ENCODE measurements at places on chromosomes 7 and 10. TPM values are rescaled to one million over a fixed set of nuclear protein-coding genes. Genes with fewer than 3 reads are reported as not detected.

The TMEM213 gene
- 0.03 TPM for total RNA-seq

DNA sequence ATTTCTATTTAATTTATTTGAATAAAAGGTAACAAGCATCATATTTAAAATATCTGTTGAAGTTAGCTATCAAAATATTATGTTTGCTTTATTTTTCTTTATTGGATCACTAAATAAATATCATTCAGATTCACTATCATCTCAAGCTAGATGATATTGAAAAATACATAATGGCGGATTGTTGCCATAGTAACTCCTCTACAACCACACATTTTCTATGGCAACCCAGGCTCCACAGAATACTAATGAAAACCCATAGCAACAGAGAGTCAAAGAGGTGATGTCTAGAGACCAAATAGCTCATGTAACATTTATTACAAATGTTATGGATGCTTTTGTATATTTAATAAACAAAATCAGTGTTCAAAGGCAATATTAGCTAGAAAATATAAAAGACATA lies 148.9 kb upstream of the CDK1 start:
- no peak for DNase-seq
- H3K4me1 ChIP-seq = peaks cover 12% of the 10 kb centered on the region
- H3K4me3 ChIP-seq = no peak overlapping the region
- no peaks in the 10 kb centered on the region for H3K27me3 ChIP-seq

- no peak for DNase-seq
- H3K36me3 ChIP-seq = no peaks in the 10 kb centered on the region
- no peak overlapping the region for H3K4me3 ChIP-seq
Measured at GRCh38 chr7:88090671-88091070, 129.2 kb downstream of the SRI start.

DNA sequence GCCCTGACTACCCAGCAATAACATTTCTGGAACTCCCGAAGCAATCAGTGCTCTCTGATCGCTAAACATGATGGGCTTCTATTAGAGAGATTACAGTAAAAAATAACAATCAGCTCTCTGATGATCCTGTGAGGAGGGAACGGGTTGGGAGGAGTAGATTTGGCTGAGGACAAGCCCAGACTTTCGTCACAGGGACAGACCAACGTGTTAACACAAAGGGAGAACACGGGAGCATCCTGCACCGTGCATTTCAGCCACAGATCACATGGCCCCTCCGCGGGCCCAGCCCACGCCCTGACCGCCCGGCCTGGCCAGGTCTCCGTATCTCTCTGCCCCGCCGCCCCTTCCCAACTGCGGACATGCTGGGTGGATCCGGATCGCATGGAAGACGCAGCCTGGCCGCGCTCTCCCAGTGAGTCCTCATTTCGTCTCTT lies 95.0 kb upstream of the AGBL3 start:
- H3K27ac ChIP-seq = peak overlapping the region; percentile 95
- H3K4me1 ChIP-seq = peaks cover 45% of the 10 kb centered on the region
- H3K36me3 ChIP-seq = no peaks in the 10 kb centered on the region
- H3K4me3 ChIP-seq = peak overlapping the region; percentile 38
- peak; percentile 89 for DNase-seq
- no peaks in the 10 kb centered on the region for H3K27me3 ChIP-seq

- DNase-seq = no peak
- H3K27me3 ChIP-seq = peaks cover 5% of the 10 kb centered on the region
- no peaks in the 10 kb centered on the region for H3K36me3 ChIP-seq
- H3K27ac ChIP-seq = no peak overlapping the region
Measured at GRCh38 chr10:120115959-120116358, 223.4 kb downstream of the SEC23IP start.

- no peaks in the 10 kb centered on the region for H3K27me3 ChIP-seq
- H3K4me3 ChIP-seq = no peak overlapping the region
- peaks cover 44% of the 10 kb centered on the region for H3K4me1 ChIP-seq
- peak overlapping the region; percentile 97 for H3K27ac ChIP-seq
- no peak for DNase-seq
Measured at GRCh38 chr7:151061213-151062110, 2.1 kb downstream of the SLC4A2 start.

The GFRA1 gene
- total RNA-seq = 2.9 TPM

DNA sequence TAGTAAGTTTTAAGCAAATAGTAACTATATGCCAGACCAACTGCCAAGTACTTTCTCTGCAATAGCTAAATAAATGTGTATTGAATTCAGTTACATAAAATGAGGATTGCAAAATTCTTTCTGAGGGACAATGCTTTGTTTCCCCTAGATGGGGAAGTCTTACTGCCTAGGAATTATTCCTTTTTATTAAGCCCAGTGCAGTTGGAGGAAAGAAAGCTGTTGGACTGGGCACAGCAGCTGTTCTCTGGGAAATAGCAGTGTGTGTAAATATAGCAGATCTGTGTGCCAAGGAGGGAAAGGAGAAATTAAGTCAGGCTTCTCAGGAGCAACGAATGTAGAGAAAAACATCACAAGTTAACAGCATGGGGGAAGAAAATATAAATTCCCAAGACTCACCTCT lies 77.1 kb downstream of the SEC23IP start:
- no peaks in the 10 kb centered on the region for H3K36me3 ChIP-seq
- no peaks in the 10 kb centered on the region for H3K27me3 ChIP-seq
- DNase-seq = no peak

- DNase-seq = peak; percentile 11
- no peak overlapping the region for H3K4me3 ChIP-seq
- H3K4me1 ChIP-seq = no peaks in the 10 kb centered on the region
- no peaks in the 10 kb centered on the region for H3K27me3 ChIP-seq
Measured at GRCh38 chr10:60073397-60073780, 167.0 kb upstream of the CCDC6 start.

DNA sequence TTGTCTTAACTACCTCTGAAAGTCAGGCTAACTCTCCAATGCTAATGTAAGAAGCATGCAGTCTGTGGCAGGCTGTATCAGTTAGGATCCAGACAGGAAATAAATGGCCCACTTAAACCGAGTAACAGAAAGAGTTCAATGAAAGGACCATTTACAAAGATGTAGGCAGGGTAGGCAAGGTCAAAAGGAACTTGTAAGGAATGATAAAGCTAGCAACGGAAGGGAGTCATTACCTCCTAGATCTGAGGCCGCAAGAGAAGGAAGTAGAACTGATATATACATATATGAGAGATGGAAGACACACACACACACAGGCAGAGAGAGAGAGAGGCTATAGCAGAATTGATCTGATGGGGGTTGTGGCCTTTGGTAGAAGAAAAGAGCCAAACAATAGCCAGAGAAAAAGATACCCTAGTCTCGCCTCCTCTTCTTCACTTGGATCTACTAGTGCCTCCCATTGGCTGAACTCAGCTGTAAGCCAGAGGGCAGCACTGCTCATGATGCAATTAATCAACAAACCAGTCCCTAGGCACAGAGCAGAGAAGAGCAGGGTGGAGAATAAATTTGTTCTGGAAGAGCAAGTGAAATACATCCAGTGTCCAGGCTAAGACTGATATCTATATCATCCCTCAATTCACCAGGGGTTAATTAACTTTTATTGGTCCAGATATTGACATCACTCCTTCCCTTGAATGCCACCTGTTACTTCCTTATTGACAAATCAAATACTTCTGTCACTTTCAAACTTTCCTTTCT lies 91.2 kb downstream of the LSMEM1 start:
- no peak for DNase-seq
- peaks cover 13% of the 10 kb centered on the region for H3K4me1 ChIP-seq
- H3K4me3 ChIP-seq = no peak overlapping the region
- no peaks in the 10 kb centered on the region for H3K27me3 ChIP-seq
- H3K27ac ChIP-seq = no peak overlapping the region

DNA sequence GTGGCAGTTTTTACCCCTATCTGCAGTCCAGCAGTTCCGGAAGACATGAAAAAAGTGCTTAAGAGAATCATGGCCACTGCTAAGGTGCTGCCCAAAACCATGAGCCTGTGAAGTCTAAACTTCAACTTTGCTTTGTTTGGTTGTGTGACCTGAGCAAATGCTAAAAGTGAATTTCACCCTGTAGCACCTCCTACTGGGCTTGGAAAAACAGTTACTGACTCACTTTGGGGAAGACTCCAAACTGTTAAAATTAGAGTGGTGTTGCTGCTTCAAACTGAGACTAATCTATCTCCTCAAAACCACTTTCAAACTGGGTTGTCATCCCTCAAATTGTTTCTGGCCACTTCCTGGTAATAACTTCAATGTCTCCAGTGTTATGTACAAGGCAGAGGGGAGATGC lies 21.3 kb downstream of the MKX start:
- H3K4me1 ChIP-seq = no peaks in the 10 kb centered on the region
- H3K27me3 ChIP-seq = peaks cover 6% of the 10 kb centered on the region
- no peak overlapping the region for H3K4me3 ChIP-seq
- DNase-seq = no peak
- H3K27ac ChIP-seq = no peak overlapping the region

The NODAL gene
- total RNA-seq = not detected

GRCh38 chr7:47381134-47381495 lies 200.8 kb downstream of the TNS3 start:
- no peaks in the 10 kb centered on the region for H3K36me3 ChIP-seq
- peak overlapping the region; percentile 93 for H3K27ac ChIP-seq
- peaks cover 53% of the 10 kb centered on the region for H3K4me1 ChIP-seq
- no peak overlapping the region for H3K4me3 ChIP-seq
- DNase-seq = no peak

DNA sequence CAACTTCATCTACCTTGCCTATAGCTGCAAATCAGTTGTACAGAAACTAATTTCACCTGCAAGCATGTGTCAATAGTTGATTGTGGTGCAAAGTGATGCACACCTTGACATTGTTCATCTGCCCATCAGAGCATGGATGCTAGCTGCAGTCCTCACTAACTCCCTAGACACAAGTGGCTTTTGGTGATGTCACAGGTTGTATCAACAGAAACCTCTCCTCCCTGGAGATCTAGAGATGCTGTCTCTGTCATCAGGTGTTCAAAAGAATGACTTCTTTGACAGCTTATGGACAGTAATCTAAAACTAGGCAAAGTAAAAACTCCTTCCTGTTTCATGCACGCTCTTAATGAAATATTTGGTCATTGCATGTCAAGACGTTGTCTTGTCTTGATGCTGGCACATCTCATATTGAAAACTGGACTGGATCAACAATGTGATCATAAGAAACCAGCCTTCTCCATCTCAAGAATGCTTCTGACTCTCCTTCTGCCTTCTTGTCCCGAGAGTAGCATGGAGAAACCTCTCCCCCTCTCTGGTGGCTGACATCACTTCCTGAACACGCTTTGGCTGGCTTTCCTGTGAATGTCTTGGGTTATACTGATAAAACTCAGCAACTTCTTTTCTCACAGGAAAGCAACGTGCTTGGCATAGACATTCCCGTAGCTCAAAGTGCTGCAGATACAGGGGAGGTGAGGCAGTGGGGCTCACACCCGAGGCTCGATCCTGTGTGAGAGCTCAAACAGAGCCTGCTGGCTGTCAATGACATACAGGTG lies 176.2 kb upstream of the CDCA7L start:
- no peak for DNase-seq
- no peaks in the 10 kb centered on the region for H3K36me3 ChIP-seq
- no peaks in the 10 kb centered on the region for H3K27me3 ChIP-seq
- no peaks in the 10 kb centered on the region for H3K4me1 ChIP-seq

The SHOC2 gene
- 45.2 TPM for total RNA-seq

- no peaks in the 10 kb centered on the region for H3K36me3 ChIP-seq
- no peak overlapping the region for H3K4me3 ChIP-seq
- DNase-seq = peak; percentile 77
- H3K27ac ChIP-seq = peak overlapping the region; percentile 95
- no peaks in the 10 kb centered on the region for H3K27me3 ChIP-seq
- H3K4me1 ChIP-seq = peaks cover 23% of the 10 kb centered on the region
Measured at GRCh38 chr7:831596-832166, 595 bp upstream of the SUN1 start.

- peaks cover 4% of the 10 kb centered on the region for H3K4me1 ChIP-seq
- H3K27ac ChIP-seq = peak overlapping the region; percentile 24
- DNase-seq = no peak
Measured at GRCh38 chr7:135980665-135981180, 3.6 kb upstream of the MTPN start.

The HYAL4 gene
- 0.07 TPM for total RNA-seq

The ZNF716 gene
- total RNA-seq = not detected

The SUN3 gene
- total RNA-seq = not detected

The PGAM1 gene
- 214 TPM for total RNA-seq

The CALHM3 gene
- total RNA-seq = not detected

DNA sequence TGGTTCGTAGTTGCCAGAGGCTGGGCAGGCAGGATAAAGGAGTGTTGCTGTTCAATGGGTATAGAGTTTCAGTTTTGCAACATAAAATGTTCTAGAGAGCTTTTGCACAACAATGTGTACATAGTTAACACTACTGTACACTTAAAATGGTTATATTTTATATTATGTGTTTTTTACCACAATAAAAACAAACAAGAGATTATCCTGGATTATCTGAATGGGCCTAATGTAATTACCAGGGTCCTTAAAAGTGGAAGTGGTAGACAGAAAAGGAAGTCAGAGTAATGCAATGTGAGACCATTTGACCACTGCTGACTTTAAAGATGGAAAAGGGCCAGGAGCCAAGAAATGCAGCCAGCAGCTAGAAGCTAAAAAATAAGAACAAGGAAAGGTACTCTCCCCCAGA lies 159.7 kb downstream of the SGMS1 start:
- no peak for DNase-seq
- H3K4me1 ChIP-seq = peaks cover 2% of the 10 kb centered on the region
- H3K27me3 ChIP-seq = no peaks in the 10 kb centered on the region
- H3K4me3 ChIP-seq = no peak overlapping the region
- no peak overlapping the region for H3K27ac ChIP-seq

DNA sequence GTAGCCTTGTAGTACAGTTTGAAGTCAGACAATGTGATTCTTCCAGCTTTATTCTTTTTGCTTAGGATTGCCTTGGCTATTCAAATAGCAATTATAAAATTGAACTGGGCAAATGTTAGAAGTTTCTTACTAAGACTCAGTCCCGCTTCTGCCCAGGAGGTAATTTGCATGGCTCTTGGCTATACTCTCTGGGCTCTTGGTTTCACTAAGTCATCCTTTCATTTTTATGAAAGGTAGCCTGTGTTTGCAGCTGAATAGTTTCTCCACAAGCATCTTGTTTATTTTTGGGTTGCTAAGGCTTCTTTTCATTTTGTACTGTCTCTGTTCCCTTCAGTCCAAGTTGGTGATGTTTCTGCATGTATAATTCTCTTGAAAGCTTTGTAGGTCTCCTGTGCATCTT lies 340.6 kb downstream of the SH2D4B start:
- H3K4me3 ChIP-seq = no peak overlapping the region
- no peaks in the 10 kb centered on the region for H3K4me1 ChIP-seq
- H3K27ac ChIP-seq = no peak overlapping the region
- no peaks in the 10 kb centered on the region for H3K27me3 ChIP-seq
- DNase-seq = no peak

DNA sequence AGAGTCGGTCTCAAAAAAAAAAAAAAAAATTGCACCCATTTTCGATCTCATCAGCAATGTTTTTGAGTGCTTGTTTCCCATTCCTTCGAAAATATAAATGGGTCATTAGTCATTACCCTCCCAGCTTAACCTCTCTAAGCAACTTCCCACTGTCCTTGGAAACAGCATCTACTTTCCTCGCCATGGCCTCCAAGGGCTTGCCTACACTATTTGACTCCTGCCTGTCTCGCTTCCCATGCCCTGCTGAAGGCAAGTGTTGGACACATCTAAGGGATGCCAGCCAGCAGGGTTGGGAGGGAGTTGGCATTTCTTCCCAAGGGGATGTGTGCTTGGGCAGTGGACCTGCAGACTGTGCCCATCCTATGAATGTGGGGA lies 12.7 kb upstream of the RHBDD2 start:
- DNase-seq = no peak
- no peak overlapping the region for H3K27ac ChIP-seq
- no peaks in the 10 kb centered on the region for H3K4me1 ChIP-seq
- no peaks in the 10 kb centered on the region for H3K27me3 ChIP-seq
- no peak overlapping the region for H3K4me3 ChIP-seq
- no peaks in the 10 kb centered on the region for H3K36me3 ChIP-seq
